ENCODE measurements at places on chromosomes 12 and 14.

GRCh38 chr14:76829650-76830421 is 3.6 kb downstream of the LRRC74A start:
- DNase-seq = no peak

DNA sequence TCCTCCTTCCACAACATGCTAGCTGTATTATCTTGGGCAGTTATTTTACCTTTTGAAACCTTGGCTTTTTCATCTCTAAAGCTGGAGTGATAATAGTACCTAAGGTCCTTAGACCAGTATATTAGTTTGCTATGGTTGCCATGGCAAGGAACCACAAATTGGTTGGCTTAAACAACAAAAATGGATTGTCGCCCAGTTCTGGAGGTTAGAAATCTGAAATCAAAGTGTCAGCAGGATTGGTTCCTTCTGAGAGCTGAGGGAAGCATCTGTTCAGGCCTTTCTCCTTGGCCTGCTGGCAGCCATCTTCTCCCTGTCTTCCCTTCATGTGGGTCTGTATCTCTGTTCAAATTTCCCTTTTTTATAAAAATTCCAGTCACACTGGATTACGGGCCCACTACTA is 55.5 kb upstream of the SLC35F4 start:
- DNase-seq = no peak

GRCh38 chr12:94718114-94718513 is 67.8 kb upstream of the TMCC3 start:
- DNase-seq = no peak

GRCh38 chr14:52365071-52365470 is 51.0 kb downstream of the PTGER2 start:
- DNase-seq = no peak

DNA sequence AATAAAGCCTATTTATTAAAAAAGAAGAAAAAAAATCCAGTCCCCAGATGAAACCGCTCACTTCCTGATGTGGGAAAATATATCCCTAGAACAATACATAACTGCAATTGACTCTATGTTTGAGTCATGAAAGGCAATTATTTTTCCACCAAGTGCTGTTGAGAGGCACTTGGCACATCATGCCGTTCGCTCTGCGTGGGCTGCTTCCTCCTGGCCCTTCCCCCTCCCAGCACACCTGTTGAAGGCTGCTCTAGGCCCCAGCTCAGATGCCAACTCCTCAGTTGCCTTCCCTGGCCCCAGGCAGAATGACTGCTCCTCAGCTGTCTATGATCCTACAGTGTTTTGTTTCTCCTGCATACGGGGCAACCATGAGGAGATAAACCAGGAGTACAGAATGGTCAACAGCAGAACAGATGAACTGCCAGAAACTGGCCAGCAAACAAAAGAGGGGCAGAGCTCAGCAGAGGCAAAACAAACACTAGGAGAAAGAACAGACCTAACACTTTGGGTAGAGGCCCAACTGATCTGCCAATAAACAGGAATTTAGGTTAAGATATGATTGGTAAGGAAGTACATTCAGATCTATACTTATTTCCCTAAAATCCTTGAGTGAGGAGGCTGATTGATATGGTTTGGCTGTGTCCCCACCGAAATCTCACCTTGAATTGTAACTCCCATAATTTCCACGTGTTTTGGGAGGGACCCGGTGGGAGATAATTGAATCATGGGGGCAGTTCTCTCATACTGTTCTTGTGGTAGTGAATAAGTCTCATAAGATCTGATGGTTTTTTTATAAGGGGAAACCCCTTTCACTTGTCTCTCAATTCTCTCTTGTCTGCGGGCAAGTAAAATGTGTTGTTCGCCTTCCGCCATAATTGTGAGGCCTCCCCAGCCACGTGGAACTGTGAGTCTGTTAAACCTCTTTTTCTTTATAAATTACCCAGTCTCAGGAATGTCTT is 58.6 kb downstream of the SLC38A1 start:
- DNase-seq = no peak

- peak; percentile 23 for DNase-seq
These were observed 76.6 kb upstream of the GNG2 start for GRCh38 chr14:51783765-51784164.

DNA sequence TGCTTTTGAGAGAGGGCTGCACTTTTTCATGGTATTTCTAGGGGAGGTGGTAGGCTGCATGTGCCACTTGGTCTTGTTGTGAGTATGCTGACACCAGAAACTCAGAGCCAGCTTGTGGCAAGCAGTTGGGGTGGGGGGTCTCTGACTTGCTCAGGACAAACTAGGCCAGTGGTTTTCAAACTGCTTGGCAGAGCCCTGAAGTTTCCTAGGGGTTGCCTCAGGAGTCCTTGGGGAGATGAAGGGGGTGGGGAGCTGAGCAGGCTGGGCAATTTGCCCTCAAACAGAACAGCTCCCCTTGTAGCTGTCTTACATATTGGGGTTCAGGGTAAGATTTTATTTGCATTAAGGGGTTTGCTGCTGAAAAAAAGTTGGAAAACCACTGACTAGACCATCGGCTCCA is 3.9 kb downstream of the BCL2L2 start:
- DNase-seq = no peak

DNA sequence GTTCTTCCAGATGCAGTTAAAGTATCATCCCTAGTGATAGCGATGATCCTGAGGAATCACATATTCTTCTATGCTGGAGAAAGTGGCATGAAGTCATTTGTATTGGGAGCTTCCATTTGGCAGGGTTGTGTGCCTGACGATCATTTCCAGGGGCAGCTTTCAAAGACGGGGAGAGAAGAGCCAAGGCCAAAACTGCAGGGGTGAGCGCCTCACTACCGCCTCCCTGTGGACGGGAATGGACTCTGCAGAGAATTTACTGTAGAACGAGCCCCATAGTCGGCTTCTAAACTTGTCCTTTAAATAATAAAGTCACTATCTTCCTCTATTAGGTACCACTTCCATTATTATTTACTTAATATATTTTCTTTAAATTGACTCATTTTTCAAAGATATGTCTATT is 555.9 kb upstream of the TMEM132C start:
- DNase-seq = no peak

DNA sequence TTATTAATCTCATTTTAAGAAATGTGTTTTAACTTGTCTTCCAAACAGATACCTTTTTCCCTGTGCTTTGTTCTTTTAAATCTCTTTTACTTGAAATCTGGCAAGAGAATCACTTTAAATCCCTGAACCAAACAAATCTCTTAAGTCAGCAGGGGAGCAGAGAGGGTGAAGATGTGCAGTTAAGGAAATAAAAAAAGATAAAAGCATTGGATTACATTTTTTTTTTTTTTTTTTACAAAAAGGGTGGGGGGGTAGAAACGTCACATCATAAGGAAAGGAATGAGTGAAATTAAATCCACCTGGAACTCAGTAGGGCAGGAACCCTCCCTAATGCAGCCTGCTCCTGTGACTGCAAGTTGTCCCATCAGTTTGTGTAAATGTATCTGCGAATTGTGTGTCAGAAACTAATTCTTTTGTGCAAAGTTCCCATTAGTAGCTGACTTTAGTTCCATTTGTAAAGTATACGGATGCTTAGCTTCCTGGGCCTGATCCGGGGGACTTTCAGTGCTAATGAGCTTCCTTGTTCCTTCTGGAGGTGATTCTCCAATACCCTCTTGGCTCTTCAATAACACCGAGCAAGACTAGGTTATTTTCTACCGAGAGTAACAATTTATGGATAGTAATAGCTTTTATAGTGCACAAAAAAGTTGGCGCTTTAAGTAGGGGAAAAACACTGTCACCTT is 1.5 kb downstream of the TTC6 start:
- no peak for DNase-seq

- no peak for DNase-seq
These were observed 27.4 kb upstream of the STON2 start for GRCh38 chr14:81427348-81428058.

GRCh38 chr12:50218386-50218785 is 51.2 kb upstream of the CERS5 start:
- no peak for DNase-seq

- DNase-seq = no peak
These were observed 87.6 kb downstream of the SEC23A start for GRCh38 chr14:39015360-39015961.

DNA sequence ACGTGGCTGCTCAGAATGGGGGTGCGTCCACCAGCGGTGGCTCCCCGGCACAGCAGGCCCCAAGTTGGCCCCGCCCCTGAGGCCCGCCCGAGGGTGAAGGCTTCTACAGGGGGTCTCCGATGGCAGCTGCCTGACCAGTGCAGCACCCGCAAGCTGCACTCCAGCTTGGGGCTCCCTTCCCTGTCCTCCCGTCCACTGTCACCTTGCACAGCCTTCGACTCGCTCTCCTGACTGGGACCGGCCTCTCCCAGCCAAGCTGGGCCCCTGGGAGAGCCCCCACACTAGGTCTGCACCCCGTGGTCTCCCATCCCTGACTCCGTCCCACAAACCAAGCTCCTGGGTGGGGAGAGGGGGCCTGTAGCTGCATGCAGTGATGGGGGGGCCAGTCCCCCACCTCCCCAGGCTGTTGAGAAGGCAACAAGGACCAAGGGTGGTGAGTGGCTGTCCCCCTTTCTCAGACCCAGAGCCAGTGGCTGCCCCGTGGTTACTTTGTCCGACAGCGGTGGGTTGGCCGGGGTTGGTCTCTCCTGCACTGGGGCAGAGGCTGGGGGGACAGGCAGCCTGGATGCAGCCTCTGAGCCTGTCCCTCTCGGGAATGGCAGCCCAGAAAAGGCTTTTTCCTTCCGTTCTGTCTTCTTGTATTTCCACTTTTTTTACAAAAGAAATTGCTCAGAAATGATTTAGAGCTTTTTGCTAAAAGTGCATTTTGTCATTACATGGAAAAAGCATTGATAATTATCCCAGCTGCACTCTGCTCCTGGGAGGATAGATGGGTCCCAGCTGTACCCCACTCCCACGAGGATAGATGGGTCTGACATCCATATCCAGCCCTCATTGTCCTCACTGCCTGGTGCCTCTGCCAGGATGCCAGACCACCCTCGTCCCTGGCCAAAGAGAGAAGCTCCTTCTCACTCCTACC is 217.0 kb downstream of the KIF26A start:
- no peak for DNase-seq

DNA sequence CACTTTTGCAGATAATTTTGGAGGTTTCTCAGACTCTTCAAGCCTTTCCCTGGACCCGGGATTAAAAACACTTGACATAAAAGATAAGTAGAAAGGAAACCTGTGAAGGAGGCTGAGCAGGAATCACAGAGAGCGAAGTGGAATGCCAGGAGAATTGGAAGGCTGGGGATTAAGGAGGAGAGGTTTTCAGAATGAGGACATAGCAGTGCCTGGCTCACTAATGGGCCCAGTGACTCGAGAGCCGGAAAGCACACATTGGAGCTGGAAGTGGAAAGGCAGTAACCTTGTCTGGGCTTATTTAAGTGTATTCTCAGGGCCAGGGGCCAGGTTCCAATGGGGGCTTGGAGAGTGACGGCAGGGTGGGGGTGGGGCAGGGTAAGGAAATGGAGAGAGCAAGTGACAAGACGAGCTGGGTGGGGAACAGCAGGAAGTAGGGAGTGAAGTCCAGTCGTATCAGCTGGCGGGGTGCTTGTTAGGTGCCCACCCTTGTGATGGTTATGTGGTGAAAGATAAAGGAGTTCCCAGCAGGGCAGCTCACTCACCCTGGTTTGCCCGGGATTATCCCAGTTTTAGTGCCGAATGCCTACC is 13.1 kb downstream of the EVL start:
- DNase-seq = no peak

GRCh38 chr14:54535646-54536045 is 25.9 kb downstream of the CGRRF1 start:
- no peak for DNase-seq

All from amniotic stem cell (primary cell).